ENCODE measurements at places on chromosomes 13 and 19.

DNA sequence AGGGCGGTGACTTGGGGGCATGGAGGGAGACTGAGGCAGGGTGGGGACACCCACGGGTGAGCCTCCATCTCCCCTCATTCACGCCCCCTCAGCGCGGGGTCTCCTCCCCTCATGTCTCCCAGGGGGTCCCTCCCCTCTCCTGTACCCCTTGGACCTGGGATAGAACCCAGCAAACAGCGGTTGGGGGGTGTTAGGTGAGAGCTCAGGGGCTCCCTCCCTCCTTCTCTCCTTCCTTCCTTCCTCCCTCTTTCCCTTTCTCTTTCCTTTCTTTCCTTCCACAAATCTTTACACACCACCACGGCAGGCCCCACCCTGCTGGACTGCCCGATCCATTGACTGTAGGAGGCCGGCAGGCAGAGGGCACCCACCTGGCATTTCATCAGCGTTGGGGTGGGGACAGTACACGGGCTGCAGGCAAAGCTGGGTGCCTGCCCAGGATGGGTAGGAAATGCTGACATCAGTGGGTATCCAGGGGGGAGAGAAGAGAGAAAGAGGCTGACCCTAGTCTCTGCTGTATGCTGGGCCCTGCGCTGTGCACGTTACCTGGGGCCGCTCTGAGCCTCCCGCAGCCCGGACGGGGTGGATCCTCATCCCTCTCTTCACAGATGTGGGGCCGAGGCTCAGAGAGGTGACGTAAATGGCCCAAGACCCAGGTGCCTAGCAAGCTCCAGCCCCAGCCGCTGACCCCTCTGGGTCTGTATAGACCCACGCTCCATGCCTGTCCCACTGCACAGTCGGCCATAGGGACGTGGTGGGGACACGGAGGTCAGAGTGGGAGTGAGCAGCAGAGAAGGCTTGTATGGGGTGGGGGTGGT, 3.5 kb downstream of the SSC5D start:
- DNase-seq, result no peak

DNA sequence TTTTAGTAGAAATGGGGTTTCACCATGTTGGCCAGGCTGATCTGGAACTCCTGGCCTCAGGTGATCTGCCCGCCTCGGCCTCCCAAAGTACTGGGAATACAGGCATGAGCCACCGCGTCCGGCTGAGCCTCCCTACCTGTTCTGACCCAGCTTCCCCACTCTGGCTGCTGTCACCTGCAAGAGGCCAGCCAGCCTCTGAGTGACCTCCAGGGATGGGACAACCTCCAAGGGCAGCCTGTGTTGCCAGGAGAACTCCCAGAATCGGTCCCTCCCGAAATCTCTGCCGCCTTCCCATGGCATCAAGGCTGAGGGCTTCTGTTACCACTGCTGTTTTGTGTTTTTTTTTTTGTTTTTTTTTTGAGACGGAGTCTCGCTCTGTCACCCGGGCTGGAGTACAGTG, 11.3 kb downstream of the CERS4 start:
- DNase-seq, result no peak

DNA sequence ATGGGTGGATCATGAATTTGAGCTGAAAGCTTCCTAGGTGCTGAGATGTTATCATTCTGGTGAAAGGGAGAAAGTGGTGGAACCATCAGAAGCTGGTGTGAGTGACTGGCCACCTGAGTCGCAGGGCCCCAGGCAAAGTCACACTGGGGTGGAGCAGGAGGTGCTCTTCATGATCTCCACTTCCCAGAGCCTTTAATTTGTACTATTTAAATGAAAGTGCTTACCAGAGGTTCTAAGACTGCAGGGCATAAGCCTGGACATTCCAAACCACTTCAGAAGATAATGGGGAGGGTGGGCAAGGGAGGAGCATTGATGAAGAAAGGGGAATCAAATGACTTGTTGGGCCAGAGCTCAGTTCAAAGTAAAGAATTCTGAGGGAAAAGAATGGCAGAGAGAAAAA, 156.1 kb downstream of the RGCC start:
- DNase-seq, result no peak

GRCh38 chr19:49987159-49987698, 26.3 kb upstream of the SIGLEC11 start:
- DNase-seq, result no peak

DNA sequence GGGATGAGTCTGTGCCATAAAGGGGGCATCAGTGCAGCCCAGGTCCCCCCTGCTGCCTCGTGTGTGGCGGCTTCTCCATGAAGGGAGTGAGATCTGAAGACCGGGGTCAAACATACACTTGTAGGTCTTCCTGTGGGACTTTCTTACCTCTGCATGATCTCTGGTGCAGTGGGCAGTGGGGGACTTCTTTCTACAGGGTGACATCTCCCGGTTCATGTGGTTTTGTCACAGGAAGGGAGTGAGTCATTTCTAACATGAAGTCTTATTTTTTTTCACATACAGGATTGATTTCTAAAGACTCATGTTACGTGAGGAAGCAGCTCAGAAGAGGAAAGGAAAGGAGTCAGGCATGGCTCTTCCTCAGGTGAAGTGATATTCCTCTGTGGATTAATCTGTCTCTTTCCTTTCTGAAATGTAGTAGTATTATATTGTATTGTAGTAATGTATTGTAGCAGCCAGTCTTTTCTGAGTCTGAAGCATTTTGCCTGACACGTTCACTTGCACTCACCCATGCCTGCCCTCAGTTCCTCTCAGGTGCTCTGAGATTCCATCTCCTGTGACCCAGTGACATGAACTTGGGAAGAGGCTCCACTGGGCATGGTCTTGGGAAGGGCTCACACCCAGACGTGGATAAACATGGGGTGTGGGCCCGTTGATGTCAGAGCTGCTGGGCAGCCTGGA, 15.7 kb downstream of the ZNF808 start:
- DNase-seq, result no peak

DNA sequence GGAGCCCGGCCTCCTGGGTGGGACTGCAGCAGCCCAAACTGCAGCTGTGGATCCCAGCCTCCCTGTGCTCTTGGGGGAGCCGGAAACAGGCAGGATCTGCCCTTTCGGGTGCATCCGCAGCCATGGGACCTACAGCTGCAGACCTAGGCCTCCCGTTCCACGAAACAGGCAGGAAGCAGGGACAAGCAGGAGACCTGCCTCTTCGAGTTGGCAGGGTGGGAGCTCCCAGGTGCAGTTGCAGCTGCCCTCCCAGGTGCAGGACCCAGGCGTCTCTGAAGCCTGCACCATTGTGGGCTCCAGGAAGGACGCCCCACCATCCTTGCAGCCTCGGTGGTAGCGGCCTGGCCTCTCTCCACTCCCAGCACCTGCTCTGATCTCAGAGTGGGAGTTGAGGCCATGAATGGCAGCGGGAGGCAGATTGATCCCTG, 189.0 kb upstream of the KLHL1 start:
- DNase-seq, result no peak

DNA sequence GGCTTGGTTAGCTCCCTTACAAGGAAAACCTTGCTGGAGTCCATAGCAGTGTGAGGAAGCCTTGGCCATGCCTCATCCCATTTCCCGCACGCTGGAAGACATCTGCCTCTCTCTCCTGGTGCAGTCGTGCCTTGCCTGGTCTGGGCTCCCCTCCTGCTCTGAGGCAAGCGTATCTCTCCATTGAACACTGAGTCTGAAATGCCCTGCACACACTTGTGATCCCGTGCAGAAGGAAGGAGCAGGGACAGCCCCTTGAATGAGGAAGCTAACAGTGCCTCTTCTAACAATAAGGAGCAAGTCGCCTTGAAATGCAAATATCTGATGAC, 407 bp upstream of the ZNF440 start:
- DNase-seq, result no peak

- peak; percentile 46 for DNase-seq
Measured at GRCh38 chr13:65677906-65678305, 1552.2 kb downstream of the PCDH9 start.

DNA sequence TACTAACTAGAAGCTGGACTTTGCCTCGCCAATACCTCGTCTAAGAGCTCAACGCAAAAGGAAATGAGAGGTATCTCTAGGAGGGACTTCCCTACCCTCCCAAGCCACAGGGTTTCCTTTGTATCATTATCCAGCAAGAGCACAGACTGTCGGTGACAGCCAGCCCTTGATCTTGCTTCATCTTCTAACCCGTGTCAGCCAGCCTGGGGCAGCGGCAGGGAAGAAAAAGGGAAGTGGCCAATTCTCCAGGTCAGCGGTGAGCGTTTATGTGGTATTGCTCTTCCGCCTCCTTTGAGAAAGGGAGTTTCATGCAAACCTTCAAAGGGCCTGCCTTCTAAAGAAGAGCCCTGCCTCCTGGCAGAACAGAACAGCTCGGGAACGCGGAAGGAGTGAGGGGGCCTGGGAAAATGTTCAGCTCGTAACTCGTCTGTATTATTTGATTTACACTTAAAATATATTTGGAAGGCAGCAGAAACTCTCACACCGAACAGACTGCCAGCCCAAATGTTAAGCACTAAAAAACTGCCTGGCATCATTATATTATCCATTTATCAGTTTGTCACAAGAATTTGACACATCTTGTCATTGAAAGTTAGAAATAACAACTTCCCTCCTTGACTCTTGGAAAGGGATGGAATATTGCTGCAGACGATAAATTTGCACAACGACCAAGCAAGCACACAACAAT, 41.8 kb downstream of the EFNB2 start:
- no peak for DNase-seq

DNA sequence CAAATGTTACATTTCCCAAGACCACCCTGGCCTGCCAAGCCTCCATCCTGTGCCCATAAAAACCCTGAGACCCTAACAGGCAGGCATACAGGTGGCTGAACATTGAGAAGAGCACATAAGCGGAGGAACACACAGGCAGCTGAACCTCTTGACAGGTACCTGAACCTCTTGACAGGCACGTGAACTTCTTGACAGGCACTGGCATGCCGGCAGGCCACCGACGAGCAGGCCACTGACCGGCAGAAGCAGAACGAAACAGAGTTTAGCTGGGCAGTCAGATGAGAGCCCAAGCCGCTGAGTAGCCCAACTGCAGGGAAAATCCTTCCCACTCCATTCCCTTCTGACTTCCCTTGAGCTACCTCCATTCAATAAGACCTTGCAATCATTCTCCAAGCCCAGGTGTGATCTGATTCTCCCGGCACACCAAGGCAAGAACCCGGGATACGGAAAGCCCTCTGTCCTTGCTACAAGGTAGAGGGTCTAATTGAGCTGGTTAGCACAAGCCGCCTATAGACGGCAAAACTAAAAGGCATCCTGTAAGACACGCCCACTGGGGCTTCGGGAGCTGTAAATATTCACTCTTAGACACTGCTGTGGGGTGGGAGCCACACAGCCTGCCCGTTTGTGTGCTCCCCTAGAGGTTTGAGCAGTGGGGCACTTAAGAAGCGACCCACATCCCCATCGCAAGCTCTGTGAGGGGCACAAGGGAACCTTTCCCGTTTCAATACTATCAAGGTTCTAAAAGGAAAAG, 2613.9 kb upstream of the PCDH20 start:
- DNase-seq, result no peak

DNA sequence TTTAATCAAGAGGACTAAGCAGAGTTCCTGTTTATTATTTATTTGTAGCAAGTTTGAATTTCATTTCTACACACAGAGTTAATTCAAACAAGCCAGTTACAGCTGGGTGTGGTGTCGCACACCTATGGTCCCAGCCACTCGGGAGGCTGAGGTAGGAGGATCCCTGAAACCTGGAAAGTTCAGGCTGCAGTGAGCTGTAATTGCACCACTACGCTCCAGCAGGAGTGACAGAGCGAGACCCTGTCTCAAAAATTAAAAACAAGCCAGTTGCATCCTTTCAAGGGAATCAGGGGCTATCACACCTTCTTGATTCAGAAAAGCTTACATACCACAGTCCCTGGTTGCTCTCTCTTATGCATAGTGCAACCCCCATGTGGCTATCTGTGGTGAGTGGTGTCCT, 19.8 kb downstream of the ZNF586 start:
- no peak for DNase-seq

DNA sequence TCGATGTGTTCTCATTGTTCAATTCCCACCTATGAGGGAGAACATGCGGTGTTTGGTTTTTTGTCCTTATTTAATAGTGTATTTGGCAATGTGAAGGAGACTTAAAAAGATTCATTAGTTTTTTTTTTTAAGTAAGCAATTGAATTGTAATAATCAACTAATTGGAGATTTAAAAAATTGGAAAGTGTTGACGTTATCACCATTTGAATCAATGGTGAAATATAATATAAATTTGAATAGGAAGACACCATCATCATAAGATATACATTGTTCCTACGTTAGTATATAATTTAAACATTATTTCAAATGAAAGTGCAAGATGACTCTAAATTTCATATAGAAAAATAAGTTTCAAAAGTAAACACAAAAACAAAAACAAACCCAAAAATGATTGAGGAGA, 2858.1 kb upstream of the PCDH20 start:
- DNase-seq, result no peak

- DNase-seq, result no peak
Measured at GRCh38 chr13:33556828-33557227, 261.1 kb upstream of the RFC3 start.

DNA sequence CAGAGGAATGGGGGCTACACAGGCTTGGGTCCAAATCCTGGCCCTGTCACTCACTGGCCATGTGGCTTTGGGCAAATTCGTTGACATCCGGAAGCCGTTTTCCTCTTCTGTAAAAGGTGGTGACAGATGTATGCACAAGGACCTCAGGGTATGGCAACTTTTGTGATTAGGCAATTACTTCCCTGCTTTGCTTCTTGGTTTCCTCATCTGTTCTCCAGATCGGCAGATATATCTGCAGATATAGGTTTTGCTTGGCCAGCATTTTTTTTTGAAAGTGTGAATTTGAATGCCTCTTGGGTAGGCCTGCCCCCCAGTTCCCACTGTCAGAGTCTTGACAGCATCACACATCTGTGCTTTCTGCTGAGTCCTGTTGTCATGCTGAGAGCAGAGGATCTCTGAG, 17.7 kb downstream of the TMEM272 start:
- DNase-seq, result peak; percentile 40

DNA sequence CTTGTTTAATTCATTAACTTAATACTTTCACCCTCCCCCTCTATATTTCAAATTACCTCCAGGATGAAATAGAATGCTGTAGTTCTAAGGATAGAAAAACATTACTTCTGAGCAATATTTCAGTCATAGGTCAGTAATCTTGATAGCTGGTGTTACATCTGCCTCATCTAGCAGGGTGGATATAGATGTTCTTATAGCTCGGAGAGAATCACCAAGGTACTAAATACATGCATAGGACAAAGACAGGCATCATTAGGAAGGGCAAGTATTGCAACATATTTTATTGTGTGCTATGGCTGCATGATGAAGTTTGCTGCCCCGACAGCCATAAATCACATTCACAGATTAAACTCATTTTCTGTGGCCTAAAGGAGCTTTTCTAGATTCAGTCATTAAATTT, 601.0 kb downstream of the FGF9 start:
- DNase-seq, result no peak

DNA sequence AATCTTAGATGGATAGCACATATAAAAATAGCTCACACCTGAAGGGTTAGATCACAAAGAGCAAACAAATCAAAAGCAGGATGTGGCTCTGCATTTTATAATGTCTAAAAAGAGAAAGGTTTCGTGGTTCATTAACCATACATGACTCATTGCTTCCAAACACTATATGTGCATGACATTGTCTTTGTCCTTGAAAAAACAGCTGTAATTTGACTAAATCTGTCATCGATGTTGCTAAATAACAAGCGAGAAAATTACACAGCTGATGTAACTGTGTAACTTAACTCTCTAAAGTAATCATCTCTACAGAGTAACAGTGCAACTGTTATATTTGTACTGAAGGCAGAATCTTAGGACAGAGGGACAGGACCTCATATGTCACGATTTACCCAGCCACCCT, 383.1 kb upstream of the GPC6 start:
- peak; percentile 54 for DNase-seq

- DNase-seq, result no peak
Measured at GRCh38 chr19:50796634-50797428, 6.6 kb downstream of the ACP4 start.

All from NCI-H2171 treated with DMSO at 0.1 percent for 48 hours (cell line).